ENCODE measurements at places on chromosomes 4 and X. TPM values are rescaled to one million over a fixed set of nuclear protein-coding genes. Genes with fewer than 3 reads are reported as not detected.

DNA sequence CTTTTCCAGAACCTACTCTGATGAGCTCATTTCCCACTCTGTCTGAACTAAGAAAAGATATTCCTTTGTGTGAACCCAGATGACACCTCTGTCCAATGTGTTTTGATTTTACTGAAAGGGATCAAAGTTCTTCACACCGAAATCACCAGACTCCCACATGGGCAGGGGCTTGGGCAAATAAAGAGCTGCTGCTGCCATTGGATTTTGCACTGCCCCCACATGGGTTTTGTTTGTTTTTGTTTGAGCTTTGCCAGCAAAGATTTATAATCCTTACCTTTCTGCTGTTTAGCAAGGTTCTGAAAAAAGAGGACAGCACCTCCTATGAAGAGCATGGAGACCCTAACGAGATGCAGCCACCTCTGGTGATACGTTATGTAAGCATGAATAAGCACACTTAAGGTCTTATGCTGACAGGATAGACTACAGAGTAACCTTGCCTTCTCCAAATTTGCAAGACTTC is 44.3 kb downstream of the HSD17B13 start:
- no peak for DNase-seq

The H2BW1 gene
- total RNA-seq, result not detected

The DMRTC1B gene
- 0.22 TPM for total RNA-seq

DNA sequence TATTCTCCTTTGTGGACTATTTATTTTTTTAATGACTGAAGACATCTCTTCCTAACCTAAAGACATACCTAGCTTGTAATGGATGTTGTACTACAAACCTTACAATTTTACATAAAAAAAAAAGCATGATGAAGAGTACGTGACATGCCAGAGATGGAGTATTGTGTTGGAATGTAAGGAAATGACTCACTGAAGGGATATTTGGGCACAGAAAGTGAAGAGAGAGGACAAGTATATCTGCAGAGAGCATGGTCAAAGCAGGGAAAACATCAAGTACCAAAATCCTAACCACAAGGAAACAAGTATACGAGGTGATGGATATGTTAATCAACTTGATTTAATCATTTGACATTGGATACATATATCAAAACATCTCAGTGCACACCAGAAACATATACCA is 1051.4 kb upstream of the PRKX start:
- DNase-seq, result no peak

DNA sequence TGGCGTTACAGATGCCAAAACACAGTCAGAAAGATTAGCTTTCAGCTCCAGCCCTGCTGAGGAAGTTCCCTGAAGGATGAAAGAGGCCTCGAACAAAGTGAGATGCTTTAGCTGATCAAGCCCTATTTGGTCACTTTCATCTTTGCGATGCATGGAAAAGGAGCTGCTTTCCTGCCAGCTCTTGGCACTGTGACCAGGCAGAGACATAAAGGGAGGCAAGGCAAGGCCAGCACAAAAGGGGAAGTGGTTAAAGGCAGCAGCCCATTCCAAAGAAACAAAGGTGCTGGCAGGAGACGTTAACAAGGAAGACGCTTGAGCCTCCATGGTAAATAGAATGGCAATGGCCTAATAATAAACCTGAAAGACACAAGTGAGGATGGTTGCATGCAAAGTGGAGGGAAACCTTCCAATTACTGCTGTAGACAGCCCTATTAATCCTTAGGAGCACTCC is 617.1 kb upstream of the INTU start:
- DNase-seq, result peak; percentile 11

GRCh38 chr4:54228961-54229501 is at the start of gene PDGFRA:
Gene PDGFRA, plus strand, starts transcription at chr4:54229293. Its CDS starts 29,476 bp downstream, at chr4:54258769.
- peak; percentile 33 for DNase-seq

- DNase-seq, result no peak
Measured at GRCh38 chrX:45006002-45006800, 133.2 kb downstream of the KDM6A start.

GRCh38 chr4:84855774-84856173 is 110.7 kb downstream of the WDFY3 start:
- DNase-seq, result no peak

- DNase-seq, result no peak
Measured at GRCh38 chr4:19497705-19498104, 754.0 kb upstream of the SLIT2 start.

GRCh38 chrX:15468036-15468435 is 25.1 kb downstream of the PIR start:
- DNase-seq, result no peak

DNA sequence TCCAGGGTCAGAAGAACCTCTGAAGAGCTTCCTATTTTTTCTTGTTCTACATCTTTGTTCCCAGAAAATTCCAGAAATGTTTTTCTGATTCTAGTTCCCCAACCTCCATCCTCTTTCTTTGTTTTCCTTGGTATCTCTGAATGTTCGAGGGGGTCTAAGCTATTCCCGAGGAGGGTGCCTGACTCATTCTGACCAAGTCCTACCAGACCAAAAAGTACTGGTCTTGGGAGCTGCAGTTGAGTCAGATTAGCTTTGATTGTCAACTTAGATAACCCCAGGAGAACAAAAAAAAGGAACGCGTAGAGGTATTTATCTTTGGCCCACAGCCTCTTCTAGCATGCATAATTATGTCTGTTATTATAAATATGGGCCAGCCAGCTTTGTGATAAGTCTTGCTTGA is 12.1 kb upstream of the TENM3 start:
- no peak for DNase-seq

- peak; percentile 69 for DNase-seq
Measured at GRCh38 chrX:41475591-41476241, 28.6 kb downstream of the NYX start.

The LEF1 gene
- total RNA-seq, result 1.6 TPM

- DNase-seq, result no peak
Measured at GRCh38 chr4:190019023-190019858, 7.8 kb downstream of the FRG2 start.

- DNase-seq, result no peak
Measured at GRCh38 chr4:145348291-145348690, 133.4 kb upstream of the SMAD1 start.

DNA sequence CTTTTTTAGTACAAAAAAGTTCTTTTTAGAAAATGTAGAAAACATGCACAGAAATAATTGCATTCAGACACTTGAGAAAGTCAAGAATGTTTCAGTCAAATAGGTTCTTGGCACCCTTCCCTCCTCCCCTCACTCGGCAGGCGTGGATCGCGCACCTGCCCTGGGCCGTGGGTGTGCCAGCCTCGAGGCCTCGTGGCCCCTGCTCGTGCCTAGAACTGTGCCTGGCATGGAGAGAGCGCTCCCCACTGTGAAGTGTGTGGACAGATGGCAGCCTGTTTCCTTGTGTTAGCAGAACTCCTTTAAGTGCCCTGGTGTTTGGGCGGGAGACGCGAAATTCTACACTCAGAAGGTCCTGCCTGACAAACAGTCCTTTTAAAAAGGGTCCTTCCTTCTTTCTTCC is 14.7 kb downstream of the RGS12 start:
- no peak for DNase-seq

The FGFR3 gene
- total RNA-seq, result 18.2 TPM

GRCh38 chr4:182246401-182247205 is 3.4 kb downstream of the TENM3 start:
- no peak for DNase-seq

GRCh38 chrX:103831342-103831802 is 685 bp downstream of the RAB9B start:
- no peak for DNase-seq

DNA sequence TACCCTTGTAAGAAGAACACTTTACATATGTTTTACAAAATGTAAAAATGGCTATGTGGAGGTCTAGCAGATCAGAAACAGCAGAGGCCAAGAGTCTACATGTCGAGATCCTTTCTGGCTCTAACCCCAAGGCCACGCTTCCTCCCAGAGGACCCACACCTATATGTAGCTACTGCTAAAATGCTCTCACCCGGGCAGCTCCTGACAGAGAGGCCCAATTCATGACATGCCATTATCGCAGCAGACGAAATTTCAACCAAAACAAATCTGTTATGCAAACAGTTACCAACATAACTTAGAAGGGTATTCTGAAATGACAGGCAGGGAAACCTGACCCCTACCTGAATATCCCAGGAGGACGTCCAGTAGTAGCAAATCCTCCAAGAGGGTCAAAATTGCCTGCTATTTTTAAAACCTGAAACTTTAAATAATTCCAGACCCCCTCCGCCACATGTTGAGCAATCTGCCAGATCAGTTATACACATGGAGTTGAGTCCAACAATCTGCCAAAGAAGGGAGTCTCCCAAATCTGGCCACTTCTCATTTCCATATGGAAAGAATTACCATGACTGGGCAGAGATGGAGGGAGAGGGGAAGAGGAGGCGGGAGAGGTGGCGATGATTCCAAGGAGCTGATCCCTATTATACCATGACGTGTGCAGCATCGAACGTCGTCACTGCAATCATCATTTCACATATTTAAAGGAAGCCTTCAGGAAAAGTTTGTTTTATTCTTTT is 192.9 kb upstream of the TBL1X start:
- DNase-seq, result no peak

DNA sequence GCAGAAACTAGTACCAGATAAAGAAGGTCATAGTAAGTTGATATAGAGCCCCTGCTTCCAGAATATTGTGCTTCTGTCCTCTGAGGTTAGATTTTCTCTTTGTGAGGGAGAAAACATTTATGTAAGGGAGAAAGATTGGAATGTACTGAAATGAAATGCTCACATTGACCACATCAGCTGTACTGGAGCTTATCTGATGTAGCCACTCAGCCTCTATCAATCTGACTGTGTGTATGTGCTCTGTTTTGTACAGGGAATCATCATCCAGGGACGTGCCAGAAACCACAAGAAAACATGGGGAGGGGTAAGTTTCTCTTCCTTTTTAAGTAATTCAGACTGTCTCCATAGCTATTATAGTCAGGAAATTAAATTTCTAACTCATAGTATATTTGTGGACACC is 56.8 kb downstream of the PRRG1 start:
- no peak for DNase-seq

The FRAS1 gene
- 78.1 TPM for total RNA-seq

DNA sequence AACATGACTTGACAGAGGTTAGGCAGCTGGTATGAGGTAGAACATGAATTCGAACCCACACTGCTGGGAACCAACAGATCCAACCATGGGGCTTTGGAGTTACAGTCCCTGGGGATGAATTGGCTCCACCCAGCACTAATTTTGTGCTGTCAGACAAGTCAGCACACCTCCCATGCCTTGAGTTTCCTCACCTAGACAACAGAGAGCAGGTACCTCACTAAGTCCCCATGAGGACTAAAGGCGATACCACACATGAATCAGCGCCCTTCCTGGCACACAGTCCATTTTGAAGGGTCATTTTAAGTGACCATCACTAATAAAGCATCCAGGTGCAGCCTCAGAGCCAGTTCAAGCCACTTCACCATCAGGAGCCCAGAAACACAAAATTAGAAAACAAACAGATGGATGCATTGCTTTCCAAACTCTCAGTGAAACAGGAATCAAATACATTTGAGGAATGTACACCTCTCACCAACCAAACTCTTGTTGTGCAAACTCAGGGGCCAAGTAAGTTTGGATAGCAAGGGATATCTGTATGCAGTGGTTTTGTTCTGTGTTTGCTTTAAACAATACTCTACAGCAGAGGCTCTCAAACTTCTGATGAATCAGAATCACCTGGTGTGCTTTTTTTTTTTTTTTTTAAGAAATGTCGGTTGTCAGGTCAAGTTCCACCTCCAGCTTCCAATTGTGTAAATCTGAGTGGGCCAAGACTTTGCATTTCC is 10.1 kb downstream of the IDS start:
- no peak for DNase-seq

The NPNT gene
- total RNA-seq, result 1.6 TPM

DNA sequence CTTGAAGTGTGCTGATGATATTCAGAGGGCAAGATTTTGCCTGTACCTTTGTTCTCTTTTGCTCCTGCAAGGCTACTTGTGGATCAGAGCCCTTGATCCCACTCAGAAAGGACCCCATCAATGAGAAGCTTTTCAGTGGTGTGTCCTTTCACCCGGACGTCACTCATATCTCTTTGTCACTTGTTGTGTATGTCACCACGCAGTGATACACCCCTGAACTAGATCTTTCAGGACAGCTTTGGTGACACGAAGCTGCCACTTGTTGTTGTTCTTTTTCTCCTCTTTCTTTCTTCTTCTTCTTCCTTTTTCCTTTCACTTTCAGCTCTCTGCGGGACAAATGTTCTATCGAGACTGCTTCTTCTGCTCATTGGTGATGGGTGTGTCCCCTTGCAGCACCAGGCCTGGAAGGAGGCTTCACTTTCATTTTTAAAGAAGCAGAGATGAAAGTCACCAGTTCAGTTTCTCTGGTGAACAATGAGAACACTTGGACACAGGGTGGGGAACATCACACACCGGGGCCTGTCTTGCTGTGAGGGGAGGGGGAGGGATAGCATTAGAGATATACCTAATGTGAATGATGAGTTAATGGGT is 83.6 kb downstream of the NBDY start:
- no peak for DNase-seq

The SYNPO2 gene
- 1.5 TPM for total RNA-seq

The ZFP42 gene
- total RNA-seq, result 120 TPM

The PAGE4 gene
- 0.82 TPM for total RNA-seq

GRCh38 chr4:183241721-183242151 is 78.3 kb downstream of the CLDN22 start:
- DNase-seq, result no peak

- DNase-seq, result no peak
Measured at GRCh38 chr4:683247-683897, 5.6 kb downstream of the SLC49A3 start.

DNA sequence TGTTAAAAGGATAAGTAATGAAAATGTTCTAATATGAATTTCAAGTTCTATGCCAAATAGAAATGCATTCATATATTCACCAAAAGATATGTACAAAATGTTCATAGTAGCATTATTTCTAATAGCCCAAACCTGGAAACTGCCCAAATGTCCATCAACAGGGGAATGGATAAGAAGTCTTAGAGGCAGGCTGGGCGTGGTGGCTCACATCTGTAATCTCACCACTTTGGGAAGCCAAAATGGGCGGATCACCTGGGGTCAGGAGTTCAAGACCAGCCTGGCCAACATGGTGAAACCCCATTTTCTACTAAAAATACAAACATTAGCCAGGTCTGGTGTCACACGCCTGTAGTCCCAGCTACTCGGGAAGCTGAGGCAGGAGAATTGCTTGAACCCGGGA is 2.3 kb upstream of the HPRT1 start:
- no peak for DNase-seq

DNA sequence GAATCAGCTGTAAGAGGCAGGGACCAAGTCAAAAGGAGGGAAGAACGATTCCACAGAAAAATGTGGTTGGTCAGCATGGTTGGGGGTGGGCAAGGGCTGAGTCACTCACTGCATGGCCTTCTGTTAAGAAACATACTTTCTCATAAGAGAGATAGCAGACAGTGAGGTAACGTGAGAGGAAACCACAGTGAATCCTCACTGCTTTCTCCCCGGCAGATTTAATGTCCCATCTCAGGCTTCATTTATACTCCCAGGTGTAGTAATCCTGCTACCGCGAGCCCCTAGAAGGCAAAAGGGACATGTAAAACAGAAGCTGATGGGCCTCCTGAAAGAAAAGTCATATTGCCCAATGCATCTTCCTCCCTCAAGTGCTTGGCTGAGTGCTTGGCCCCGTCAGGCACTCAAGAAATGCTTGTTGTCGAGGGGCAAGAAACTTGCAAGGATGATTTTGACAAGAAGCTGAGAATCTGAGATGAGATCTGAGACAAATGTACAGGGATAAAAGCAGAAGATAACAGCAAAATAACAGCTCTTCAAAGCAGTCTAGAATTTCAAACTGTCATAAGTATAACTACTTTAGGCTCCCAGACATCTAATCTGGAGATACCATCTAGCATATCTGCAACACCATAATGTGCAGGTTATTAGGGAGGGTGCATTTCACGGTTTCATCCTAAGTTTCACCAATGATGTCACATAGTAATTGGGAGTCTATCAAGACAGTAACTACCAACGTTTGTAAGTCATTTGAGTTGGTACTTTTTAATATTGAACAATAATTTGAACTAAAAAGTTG is 40.2 kb downstream of the SH3KBP1 start:
- no peak for DNase-seq
